ENCODE measurements at places on chromosomes 7 and 10.

DNA sequence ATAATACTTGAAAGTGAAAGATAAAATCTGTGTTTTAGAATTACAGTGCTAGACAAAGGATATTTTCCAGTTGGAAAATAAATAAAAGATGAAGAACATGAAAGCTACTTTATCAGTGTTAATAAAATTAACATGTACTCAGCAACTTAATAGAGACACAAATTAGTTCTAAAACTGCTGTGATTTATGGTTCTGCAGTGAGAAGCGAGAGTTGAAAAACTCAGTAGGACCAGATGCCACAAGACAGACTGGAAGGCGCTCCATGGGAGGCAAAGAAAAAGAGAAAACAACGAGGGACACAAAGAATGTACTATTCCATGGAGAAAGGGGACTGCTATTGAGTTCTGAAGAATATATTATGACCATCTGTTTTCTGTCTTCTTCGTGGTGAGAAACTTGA, 590.4 kb downstream of the PHTF2 start:
- DNase-seq = no peak

DNA sequence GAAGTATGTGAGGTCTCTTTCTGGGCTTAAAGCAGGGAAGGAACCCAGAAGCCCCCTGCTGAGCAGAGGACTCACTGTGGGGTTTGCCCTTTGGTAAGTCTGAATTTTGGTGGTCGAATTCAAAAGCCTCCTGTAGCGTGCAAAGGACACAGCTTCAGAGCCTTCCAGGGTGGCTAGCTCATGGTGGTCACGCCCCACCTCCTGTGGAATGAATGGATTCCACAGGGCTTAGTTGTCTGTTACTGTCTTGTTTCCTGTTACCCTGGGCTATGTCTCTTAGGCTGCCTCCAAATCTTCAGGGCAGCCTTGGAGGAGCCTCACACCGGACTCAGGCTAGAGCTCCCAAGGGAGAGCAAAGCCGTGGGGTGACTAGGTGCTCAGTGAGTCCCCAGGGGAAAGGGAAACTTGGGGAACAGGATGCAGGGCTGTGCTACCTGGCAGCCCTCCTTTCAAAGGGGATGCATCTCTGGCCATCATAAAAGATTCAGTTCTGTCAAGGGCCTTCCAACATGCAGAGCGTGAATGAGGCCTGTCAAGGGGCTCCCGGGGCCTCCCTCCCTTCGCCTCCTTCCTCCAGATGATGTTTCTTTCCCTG, 211.7 kb downstream of the CCSER2 start:
- DNase-seq = no peak

DNA sequence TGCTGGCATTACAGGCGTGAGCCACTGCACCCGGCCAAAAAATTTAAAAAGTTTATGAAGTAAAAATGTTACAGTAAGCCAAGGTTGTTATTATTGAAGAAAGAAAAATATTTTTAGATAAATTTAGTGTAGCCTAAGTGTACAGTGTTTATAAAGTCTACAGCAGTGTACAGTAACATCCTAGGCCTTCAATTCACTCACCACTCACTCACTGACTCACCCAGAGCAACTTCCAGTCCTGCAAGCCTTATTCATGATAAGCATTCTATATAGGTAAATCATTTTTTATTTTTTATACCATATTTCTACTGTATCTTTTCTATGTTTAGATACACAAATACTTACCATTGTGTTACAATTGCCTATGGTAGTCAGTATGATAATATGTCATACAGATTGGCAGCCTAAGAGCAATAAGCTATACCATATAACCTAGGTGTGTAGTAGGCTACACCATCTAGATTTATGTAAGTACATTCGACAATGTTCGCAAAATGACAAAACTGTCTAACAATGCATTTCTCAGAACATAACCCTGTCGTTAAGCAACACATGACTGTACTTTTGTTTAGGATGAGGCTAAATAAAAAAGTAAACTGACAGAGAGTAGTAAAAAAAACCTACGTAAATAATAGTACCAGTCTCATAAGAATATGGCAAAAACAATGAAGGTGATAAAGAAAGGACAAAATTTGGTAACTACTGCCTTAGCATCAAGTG, 77.8 kb upstream of the FAM133B start:
- DNase-seq = no peak

DNA sequence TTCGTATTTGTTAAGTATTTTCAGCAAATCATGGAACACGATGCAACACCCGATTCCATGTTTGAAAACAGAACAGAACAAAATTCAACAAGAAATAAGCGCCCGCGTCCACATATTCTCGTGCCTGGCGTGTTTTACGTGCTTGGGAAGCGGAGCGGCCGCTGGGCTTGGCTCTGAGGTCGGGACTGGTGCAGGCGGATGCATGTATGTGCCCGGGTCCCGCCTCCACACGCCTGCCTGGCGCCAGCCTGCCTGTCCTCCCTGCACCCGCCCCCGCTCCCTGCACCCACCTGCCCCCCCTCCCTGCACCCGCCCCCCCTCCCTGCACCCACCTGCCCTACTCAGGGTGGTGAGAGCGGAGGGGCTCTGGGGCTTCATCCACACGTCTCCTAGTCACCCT, 454.5 kb downstream of the DNAJB6 start:
- DNase-seq = no peak

- no peak for DNase-seq
Observed at GRCh38 chr7:20784388-20785156, 2.1 kb downstream of the SP8 start.

DNA sequence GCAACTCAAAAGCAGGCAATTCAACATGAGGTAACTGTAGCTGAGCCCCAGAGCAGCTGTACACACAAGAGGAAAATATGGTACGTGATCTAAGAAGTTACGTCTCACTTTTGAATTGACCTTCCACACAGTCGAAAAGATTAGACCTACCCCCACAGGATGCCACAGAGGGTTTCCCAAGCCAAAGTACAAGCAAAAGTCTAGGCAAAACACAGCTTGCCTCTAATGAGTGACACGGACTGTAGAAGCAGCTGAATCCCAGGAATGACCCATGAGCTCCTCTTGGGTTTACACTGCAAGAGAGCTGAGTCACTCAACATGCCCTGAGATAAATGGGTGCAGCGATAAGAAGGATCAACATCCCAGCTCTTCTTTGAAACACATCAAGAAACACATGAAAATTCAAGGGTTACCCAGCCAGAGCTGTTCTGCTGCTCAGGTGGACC, 9.8 kb downstream of the CREB3L2 start:
- no peak for DNase-seq

DNA sequence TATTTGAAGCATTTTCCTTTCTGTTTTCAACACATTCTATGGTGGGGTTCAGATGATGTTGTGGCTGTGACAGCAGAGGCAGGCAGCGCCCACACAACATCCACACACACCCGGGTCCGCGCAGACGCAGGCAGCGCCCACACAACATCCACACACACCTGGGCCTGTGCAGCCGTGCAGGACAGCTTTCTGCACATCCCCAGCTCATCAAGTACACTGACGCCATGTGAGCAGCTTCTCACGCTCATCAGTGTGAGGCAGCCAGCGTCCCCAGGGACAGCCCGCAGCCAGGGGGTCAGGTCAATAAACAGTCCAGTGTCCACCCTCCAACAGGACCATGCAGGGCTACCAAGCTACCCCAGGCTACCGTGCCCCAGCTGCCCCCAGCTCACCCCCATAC, 272.8 kb upstream of the TCERG1L start:
- no peak for DNase-seq

GRCh38 chr10:132062641-132063390, 2.9 kb upstream of the JAKMIP3 start:
- no peak for DNase-seq

- DNase-seq = no peak
Observed at GRCh38 chr10:47408606-47409005, 24.5 kb upstream of the ZNF488 start.
